ENCODE measurements at places on chromosomes 4 and X.

DNA sequence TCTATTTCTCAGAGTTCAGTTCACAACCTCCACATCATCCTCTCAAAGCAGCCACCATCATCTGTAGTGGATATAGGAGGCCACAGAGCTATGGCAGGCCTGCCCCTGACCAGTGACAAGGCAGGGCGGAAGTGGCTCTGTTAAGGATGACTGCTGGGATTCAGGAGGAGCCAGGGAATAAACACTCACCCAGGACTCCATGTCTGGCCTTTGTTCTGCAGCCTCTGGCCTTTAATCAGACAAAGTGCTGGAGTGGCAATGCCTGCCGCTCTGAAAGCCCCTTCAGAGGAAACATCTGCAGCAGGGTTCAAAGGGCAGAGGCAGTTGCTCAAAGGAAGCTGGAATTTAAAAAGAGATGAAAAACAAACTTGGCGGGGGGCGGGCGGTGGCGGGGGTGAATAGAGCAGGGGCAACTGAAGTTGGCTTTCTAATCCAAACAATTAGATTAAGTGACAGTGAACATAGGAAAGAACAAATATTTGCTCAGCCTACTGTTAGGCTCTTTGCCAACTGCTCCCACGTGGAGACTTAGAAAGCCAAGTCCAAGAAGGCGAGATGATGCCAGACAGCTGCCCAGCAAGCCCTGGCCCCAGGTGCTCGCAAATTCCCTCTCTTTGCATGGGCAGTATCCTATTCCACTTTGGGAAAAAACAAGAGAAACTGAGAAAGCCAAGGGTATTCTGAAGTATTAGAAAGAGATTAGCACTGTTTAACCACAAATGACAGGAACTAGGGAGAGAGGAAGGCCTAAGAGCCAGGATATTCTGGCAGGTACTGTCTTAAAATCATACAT is 5.5 kb downstream of the MPP1 start:
- peak; percentile 96 for DNase-seq

DNA sequence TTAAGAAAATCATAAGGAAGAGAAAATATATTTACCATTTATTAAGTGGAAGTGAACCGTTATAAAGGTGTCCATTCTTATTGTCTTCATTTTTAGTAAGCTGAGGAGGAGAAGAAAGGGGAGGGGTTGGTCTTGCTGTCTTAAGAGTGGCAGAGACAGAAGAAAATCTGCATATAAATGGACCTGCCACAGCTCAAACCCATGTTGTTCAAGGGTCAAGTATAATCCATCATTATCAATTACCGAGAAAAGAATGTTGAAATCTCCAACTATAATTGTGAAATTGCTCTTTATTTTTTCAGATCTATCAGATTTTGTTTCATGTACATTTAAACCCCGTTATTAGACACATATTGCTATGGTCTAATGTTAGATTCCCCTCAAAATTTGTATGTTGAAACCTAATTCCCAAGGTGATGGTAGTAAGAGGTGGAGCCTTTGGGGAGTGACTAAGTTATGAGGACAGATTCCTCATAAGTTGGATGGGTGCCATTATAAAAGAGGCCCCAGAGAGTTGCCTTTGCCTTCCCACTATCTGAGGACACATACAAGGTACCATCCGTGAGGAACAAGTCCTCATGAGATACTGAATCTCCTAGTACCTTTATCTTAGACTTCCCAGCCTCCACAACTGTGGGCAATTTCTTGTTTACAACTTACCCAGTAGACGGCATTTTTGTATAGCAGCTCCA is 58.5 kb upstream of the SMAD1 start:
- DNase-seq, result no peak

DNA sequence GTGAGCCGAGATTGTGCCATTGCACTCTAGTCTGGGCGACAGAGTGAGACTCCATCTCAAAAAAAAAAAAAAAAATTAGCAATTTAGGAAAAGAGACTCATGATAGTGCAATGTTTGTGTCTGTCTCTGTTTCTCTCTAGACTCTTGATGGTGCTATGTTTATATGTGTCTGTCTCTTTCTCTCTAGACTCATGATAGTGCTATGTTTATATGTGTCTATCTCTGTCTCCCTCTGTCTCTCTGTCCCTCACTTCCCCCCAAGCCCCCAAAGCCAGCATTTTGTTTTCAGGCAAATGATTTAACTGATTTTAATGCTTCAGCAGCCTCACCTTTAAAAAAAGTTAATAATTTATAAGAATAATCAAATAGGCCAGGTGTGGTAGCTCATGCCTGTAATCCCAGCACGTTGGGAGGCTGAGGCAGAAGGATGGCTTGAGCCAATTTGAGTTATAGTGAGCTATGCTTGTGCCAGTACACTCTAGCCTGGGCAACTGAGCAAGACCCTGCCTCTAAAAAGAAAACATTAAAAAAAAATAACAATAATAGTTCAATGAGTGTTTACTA is 6.9 kb downstream of the MOB1B start:
- DNase-seq, result no peak

GRCh38 chr4:105963461-105964400 is 68.5 kb downstream of the NPNT start:
- DNase-seq, result no peak

DNA sequence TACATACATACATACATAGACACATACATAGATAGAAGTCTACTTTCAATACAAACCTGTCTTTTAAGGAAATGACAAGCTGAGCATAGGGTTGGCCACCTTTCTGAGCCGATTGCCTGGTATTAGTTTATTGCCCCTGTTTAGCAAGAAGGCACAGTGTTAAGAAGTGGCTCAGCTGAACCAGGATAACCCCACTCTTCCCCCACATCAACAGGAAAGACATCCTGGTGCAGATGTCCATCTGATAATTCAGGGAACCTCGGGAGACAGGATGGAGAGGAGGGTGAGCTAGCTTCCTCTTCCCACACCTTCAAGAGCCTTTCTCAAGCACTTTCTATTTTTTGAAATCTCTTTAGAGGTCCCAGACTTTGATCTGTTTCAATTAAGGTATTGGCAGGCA is 52.3 kb downstream of the PKD2 start:
- no peak for DNase-seq

- DNase-seq, result no peak
These were observed 4.7 kb downstream of the ZXDB start for GRCh38 chrX:57596516-57596915.

DNA sequence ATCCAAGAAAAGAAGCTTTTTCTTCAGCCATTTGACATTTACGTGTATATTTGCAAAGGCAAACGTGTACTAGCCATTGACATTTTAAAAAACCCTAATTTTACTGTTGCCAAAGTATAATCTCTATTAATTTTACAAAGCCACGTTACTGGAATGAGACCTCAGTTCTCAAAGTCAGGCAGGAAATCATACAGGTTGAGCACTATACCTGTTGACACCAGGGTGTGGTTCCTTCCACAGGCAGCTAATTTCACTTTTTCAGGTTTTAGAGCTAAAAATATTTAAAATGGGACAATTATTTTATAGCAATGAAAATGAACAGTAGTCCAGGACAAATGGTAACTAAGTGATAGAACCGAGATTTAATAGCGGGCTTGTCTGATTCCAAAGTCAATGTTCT is 6.5 kb downstream of the RPGR start:
- DNase-seq, result no peak

DNA sequence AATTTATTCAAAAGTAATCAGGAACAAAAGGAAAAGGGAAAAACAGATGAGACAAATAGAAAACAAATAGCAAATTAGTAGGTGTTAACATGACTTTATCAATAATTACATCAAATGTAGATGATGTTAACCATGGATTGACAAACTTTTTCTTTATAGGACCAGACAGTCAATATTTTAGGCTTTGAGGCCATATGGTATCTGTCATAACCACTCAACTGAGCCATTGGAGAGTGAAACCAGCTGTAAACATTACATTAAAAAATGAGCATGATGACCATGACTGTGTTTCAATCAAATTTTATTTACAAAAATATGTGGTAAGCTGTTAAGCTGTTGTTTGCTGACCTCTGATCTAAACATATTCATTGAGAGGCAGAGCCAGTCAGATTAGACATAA is 118.5 kb upstream of the NWD2 start:
- no peak for DNase-seq

- no peak for DNase-seq
These were observed 111.4 kb downstream of the VSIG4 start for GRCh38 chrX:65928522-65928921.

- DNase-seq, result no peak
These were observed 246.0 kb downstream of the CXXC4 start for GRCh38 chr4:104248726-104249125.

DNA sequence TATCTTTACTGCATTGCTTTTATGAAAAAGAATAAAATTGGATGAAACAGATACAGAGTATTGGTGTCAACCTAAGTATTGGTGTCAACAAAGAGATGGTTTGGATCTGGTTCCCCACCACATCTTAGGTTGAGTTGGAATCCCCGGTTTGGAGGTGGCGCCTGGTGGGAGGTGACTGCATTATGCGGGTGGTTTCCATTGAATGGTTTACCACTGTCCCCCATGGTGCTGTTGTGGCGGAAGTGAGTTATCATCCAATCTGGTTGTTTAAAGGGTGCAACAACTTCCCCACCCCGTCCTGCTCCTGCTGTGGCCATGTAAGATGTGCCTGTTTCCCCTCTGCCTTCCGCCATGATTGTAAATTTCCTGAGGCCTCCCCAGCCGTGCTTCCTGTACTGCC is 52.8 kb upstream of the CD99 start:
- no peak for DNase-seq

- DNase-seq, result no peak
These were observed 44.9 kb downstream of the HAND2 start for GRCh38 chr4:173485164-173485563.

- peak; percentile 16 for DNase-seq
These were observed 96.0 kb downstream of the ADGRL3 start for GRCh38 chr4:61296144-61296543.

- DNase-seq, result no peak
These were observed 79.4 kb upstream of the TNIP3 start for GRCh38 chr4:121243485-121243884.

DNA sequence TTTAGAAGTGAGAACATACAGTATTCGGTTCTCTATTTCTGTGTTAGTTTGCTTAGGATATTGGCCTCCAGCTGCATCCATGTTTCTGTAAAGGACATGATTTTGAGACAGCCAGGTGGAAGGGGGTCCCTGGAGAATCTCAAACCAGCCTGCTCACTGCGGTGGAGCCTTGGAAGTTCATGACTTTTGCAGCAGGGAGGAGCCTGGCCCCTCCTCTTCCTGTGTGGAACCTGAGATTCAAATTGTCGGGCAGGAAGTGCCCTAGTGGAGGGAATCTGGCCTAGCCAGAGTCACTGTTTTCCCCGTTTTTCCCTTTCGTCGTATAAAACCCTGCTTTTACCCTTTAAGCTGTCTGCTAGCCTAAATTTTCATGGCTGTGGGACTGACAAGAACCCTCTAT is 762.6 kb downstream of the PCDH18 start:
- DNase-seq, result no peak

GRCh38 chrX:132217203-132218073 is 1.8 kb downstream of the RAP2C start:
- DNase-seq, result peak; percentile 63

GRCh38 chr4:504076-504475 is 5.1 kb downstream of the PIGG start:
- DNase-seq, result no peak

GRCh38 chr4:36081185-36081584 is 163.1 kb downstream of the ARAP2 start:
- no peak for DNase-seq

DNA sequence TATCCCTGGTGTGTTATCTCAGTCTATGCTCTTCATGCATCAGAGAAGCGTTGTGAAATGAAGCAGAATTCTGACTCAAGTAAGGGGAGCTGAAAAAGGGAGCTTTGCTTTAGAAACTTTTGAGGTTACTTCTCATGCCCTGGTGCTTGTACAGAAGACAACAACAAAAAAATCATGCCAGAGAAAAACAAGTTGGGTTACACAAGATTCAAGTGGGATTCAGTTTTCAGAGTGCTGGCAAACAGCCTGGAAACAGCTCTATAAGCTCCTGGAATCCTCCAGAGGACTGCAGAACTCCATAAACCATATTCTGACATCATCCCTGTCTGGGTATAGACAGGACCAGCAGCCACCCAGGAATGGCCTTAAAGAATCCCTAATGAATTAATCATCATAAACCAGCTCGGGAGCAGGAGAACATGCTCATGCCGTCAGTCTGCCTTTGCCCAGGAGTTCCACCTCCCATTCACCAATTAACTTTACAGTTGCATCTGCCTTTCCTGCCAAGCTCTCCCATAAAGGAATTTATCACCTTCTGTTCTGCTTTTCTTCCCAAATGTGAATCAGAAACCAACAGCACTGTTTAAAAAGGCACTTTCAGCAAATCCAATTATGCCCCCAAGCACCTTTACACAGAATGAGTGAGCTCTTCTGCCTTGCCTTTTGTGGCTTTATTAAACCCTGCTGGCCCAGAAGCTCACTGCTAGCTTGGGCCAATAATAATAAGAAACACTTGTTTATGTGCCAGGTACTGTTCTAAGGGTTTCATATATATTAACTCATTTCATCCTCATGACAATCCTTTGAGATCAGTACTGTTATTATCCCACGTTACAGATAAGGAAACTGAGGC is 54.5 kb upstream of the FBXW7 start:
- peak; percentile 81 for DNase-seq

GRCh38 chr4:6390356-6390755 is 82.1 kb downstream of the PPP2R2C start:
- DNase-seq, result no peak

DNA sequence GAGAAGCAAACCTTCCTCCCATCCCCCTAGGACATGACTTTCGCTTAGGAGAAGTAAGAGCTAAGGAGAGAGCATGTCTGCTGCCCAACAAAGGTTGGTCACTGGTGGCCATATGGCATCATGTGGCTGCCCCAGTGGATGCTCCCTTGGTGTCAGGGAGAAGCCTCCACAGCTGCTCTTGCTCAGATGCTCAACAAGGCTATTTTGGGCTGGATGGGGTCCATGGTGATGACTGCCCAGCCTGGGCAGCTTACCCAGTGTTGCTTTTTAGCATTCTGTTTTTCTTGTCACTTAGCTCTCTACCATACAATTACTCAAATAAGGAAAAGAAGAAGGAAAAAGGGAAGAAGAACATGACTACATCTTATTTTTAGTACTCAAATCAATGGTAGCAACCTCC is 48.9 kb upstream of the PPARGC1A start:
- no peak for DNase-seq

GRCh38 chrX:40207626-40208025 is 109.9 kb upstream of the BCOR start:
- DNase-seq, result no peak

DNA sequence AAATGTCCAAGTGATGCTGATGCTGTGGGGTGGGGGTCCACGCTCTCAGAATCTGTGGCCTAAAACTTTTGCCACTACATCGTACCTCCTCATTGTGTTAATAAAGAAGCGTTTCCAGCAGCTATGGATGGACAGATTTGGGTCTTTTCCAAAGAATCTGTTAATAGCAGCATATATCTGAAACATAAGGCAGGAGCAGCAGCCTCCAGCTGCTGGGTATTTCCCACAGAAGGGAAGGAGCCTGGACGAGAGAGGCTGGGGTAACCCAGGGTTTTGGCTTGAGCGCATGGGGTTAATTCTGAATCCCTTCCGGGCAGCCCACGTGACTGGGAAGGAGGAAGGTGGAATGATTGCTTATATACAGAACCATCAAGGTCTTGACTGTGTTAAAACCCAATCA is 332.4 kb downstream of the BCOR start:
- DNase-seq, result no peak

All from NCI-H1092 treated with DMSO at 0.1 percent for 48 hours (cell line).